Right forelimb (tissue), 1 donor: ENCODE measurements at places on chromosomes 6 and 20.

GRCh38 chr6:168097621-168098430 is 18.8 kb upstream of the FRMD1 start:
- DNase-seq: no peak

DNA sequence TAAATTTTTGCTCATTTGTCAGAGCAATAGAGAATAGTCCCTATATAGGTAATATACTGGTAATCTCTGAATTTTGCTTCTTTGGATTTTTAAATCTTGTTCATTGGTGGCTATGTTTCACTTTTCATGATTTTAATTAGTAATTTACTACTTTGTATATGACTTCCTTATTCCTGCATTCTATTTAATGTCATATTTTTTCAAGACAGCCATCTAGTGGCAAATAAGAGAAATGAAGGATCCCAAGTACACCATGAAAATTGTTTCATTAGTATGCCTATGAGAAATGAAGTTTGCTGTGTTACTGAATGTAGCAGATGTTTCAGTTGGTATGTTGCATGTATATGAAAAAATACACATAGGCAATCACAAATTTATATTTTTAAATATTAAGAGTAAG is 82.4 kb downstream of the ZNF292 start:
- no peak for DNase-seq

DNA sequence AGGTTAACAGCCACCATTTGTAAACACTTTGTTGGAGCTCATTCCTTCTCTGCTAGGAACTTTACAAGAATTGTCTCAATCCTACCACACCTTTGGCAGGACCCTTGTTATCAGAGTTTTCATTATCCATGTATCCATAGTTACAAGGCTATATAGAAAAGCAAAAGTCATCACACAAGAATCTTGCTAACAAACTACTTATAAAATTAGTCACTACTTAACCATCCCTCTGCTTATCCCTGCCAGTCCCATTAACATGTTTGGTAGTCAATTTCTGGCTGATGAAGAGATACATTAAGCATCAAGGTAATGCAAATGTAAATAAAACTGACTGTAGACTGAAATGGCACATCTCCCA is 10.4 kb downstream of the ZSWIM3 start:
- DNase-seq: no peak

DNA sequence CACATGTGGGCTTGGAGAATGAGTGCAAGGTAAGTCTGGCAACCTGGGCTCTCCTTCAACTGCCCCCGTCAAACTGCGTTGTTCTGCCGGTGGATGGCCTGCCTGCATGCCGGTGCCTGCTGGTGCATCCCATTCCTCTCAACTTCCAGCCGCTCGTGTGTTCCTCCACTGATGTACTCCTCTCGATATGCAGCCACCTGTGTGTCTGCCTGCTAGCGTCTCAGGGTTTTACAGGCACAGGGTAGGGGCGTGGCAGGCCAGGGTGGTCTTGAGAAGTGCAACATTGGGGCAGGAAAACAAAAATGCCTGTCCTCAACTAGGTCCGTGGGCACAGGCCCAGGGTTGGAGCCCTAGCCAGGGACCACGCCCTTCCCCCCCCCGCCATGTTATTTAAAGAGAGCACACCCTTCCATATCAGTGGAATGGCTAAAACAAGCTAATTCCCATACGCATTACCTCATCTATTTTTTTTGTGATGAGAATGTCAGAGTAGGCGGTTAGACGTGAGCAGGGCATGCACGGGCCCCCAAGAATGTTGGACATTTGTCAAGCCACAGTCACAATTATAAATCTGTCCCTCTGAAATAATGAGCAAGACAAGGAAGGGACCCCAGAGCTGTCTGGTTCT is 33.2 kb downstream of the SERPINB6 start:
- DNase-seq: no peak
